Activated T-helper 17 cell treated with anti-CD3 and anti-CD28 coated beads, Interleukin-2, amount 50 U/mL, for 72 hours (primary cell): ENCODE measurements at places on chromosomes 11 and 22. TPM values are rescaled to one million over a fixed set of nuclear protein-coding genes. Genes with fewer than 3 reads are reported as not detected.

OR6T1 gene
- not detected for total RNA-seq

MRGPRX4 gene
- not detected for total RNA-seq

ASRGL1 gene
- 2.2 TPM for total RNA-seq

TBX10 gene
- total RNA-seq: not detected

CYB5R3 gene
- 55.5 TPM for total RNA-seq

PATE2 gene
- total RNA-seq: not detected

DNAJB7 gene
- total RNA-seq: not detected

TUBA8 gene
- 4.7 TPM for total RNA-seq

TEX54 gene
- 0.82 TPM for total RNA-seq

OR8J3 gene
- not detected for total RNA-seq

PHOX2A gene
- total RNA-seq: not detected

NAALADL1 gene
- total RNA-seq: 12.6 TPM
